ENCODE measurements at places on chromosomes 3 and 15.

DNA sequence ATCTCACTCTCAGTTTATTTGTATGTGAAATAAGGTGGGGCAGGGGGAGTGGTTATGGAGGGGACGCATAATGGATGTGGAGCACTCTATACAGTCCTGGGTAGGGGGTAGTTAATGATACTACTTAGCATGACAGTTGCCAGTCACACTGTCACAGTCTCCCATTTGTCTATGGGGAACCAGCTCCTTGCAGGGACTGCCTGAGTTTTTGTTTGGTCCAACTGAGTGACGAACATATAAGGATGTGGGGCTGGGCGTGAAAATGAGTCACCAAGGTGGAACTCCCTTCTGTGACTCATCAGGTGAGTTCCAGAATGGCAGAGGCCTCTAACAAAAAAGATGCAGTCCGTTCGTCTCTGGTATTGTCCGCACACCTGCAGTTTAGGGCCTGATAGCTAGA, 235.3 kb upstream of the ST8SIA2 start:
- DNase-seq, result no peak

- no peak for DNase-seq
Observed at GRCh38 chr3:30518872-30519271, 87.5 kb upstream of the TGFBR2 start.

GRCh38 chr3:38168151-38169026, 3.1 kb downstream of the OXSR1 start:
- peak; percentile 78 for DNase-seq

- DNase-seq, result peak; percentile 55
Observed at GRCh38 chr3:115766587-115767482, 143.5 kb downstream of the GAP43 start.

- DNase-seq, result peak; percentile 67
Observed at GRCh38 chr3:36514171-36514570, 133.9 kb downstream of the STAC start.

GRCh38 chr3:193998123-193998448, 137.9 kb upstream of the HES1 start:
- DNase-seq, result peak; percentile 32

GRCh38 chr3:12046406-12046805, 42.2 kb downstream of the SYN2 start:
- DNase-seq, result peak; percentile 1

DNA sequence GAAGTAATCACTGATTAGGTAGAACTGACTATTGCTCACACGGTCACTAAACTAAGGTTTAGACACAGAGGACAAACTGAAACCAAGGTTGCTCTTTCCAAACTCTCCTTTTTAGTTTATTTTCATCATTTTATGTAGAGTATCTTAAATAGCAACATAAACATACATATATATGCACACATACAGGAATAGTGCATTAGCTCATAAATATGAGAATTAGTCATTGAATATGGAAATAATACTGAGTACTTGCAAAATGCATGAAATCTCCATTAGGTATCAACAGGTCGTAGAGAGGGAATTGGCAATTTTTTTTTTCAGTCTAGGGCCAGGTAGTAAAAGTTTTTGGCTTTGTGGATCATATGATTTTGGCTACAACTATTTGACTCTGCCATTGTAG, 557.1 kb downstream of the NLGN1 start:
- no peak for DNase-seq

DNA sequence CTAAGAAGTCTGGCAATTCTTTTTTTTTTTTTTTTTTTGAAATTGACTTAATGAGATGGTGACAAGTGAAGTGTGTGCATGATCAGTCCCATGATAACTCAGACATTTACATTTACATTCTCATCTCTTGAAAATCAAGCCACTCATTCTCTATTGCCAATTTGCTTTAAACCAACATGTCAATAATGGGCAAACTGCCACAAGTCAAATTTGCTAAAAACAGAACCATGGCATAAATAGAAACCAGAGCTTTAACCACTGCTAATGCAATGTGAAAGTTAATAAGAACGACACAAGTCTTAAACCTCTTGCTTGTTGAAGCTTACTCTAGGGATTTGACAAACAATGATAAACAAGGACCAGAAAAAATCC, 12.0 kb upstream of the COL8A1 start:
- no peak for DNase-seq

- peak; percentile 49 for DNase-seq
Observed at GRCh38 chr3:50542177-50543034, 25.1 kb downstream of the C3orf18 start.

DNA sequence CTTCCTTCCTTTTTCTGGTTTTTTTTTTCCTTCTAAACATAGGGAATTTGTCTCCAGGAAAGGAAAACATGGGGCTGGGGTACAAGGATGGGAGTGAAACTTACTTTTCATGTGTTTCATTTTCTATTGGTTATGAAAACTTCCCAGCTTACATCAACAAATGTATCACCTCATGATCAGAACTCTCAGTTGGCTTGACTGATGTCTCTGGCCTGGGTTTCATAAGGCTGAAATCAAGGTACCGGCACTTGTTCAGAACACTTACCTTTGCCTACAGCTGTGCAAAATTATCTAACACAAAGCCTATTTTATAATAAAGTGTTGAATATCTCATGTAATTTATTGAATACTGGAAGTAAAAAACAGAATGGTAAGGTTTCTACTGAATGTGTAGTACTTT, 91.8 kb upstream of the STT3B start:
- no peak for DNase-seq

GRCh38 chr15:74461847-74462511, 1.0 kb upstream of the UBL7 start:
- DNase-seq, result no peak

- DNase-seq, result no peak
Observed at GRCh38 chr3:112004669-112005068, 5.9 kb downstream of the TAGLN3 start.

DNA sequence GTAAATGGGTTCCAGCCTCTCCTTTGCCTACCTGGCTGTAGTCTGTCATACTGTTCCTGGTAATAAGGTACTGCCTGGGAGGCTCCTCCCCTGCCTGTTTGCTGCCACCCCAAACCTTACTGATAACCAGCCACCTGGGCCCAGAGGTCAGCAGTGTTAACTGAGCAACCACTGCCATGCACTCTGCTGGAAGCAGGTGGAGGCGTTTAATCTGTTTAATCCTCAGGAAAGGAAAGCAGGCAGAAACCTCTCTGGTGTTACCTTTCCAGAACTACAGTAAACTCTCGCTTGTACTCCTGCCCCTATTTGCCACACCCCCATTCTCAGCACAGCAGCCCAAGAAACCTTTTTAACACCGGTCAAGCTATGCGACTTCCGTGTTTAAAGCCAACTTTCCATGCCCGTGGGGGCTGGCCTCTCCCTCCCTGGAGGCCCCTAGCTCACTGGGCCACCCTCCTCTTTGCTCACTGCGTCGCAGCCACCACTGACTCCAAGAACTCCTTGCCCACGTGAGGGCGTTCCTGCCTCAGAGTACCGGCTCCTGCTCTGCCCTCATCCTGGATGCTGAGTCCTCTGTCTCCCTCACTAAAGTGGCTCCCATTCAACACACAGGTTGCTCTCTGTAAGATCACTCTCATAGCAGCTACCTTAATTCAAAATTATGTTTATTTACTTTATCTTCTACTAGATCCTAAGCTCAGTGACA, 8.3 kb downstream of the BDH1 start:
- DNase-seq, result no peak

DNA sequence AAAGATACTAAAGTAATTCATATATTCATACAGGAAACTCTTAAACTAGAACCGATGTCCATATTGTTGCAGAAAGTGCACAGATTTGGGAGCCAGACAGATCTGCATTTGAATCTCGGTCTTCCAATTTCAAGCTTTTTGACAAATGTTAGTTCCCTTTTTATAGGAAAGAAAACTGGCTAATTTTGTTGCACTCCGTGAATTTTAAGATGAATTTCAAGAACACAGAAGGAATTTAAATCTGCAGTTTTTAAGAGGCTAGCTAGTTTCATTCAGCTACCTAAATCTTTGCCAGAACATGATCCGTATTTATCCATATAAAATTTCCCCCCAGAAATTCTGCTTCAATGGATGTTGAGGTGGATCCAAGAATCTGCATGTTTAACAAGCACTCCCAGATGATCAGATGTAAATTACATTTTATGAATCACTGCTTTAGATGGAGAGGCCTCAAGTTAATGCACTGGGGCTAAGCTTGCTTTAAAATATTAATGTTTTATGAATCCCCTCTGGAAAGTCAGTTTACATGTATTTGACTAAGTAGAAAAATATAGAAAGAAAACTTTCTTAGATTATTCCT, 1296.3 kb upstream of the CADM2 start:
- DNase-seq, result no peak

GRCh38 chr3:74631351-74632140, 17.1 kb upstream of the CNTN3 start:
- DNase-seq, result peak; percentile 71

GRCh38 chr15:85062560-85062959, 80.9 kb downstream of the PDE8A start:
- no peak for DNase-seq

DNA sequence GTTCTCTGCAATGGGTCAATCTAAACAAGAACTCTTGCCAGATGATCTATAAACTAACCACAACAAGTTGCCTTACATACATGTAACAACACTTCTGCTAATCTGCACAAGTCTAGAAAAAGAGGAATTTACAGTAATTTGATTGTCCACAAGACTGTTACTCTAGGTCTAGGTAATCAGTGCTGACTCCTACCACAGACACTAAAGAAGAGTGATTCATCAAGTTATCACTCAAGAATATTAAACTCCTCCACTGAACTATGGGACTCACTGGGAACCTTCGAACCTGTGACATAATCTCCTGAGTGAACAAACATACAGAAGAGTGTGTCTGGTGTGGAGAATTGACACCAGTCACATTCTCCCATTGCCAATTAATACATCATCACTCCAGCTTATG, 138.3 kb downstream of the ANXA2 start:
- DNase-seq, result no peak

DNA sequence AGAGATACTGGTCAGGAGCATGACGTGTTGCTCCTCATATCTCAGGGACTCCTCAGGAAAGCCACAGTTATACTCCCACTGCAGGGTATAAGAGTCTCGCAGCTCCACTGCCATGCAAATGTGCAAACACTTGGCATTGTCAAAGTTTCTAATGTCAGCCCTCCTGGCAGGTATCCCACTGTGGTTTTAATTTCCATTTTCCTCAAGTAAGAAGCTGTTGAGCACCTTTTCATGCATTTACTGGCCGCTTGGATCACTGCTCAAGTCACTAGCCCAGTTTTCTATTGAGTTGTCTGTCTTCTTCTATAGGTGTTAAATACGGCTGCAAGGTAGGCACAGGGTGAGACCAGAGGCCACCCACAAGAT, 41.9 kb upstream of the GRIP2 start:
- DNase-seq, result no peak

- no peak for DNase-seq
Observed at GRCh38 chr3:133910422-133910821, 14.7 kb upstream of the RAB6B start.

DNA sequence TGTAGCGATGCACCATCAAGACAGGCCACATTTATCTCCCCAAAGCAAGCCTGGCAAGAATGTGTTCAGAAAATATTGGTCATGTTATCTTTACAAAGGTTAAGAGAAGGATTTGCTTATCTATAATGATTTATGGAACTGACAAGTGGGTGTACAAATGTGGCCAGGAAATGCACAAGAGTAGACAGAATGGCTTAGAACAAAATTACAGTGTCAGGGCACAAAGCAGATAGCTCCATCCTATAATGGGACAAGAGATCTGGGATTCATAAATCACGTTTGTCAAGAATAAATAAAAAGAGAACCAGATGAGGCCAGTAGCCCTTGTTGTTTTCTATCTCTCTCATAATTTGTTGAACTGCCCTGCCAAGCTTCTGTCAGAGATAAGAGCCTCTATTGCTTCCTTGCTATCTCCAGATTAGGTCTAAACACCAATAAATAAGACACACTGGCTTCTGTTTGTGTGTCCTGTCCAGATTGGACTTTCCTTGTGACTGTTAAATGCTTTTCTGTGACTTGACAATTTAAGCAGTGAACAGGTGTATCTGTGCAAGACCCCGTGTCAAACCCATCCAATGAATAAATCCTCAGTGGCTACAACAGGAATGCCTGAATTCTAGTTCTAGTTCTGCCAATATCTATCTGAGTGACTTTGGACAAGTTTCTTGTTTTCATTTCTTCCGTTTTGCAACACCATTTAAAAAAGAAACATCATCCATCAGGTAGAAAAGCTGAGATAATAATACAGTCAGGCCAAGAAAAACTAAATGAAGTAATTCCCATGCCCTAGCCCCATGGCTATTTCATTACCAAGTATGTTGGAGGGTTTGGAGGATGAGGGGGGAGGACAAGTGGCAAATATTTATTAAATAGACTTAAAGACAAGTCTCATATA, 157.2 kb downstream of the DCLK3 start:
- DNase-seq, result peak; percentile 29

- no peak for DNase-seq
Observed at GRCh38 chr3:12415014-12415680, 69.1 kb upstream of the TSEN2 start.

GRCh38 chr15:87877114-87877810, 379.3 kb downstream of the NTRK3 start:
- peak; percentile 90 for DNase-seq

- DNase-seq, result peak; percentile 69
Observed at GRCh38 chr3:105334138-105334882, 32.4 kb upstream of the ALCAM start.

All from fibroblast of upper back skin (primary cell).